Activated CD4-positive, alpha-beta T cell treated with anti-CD3 and anti-CD28 coated beads for 36 hours (primary cell): ENCODE measurements at places on chromosomes 13 and 19.

DNA sequence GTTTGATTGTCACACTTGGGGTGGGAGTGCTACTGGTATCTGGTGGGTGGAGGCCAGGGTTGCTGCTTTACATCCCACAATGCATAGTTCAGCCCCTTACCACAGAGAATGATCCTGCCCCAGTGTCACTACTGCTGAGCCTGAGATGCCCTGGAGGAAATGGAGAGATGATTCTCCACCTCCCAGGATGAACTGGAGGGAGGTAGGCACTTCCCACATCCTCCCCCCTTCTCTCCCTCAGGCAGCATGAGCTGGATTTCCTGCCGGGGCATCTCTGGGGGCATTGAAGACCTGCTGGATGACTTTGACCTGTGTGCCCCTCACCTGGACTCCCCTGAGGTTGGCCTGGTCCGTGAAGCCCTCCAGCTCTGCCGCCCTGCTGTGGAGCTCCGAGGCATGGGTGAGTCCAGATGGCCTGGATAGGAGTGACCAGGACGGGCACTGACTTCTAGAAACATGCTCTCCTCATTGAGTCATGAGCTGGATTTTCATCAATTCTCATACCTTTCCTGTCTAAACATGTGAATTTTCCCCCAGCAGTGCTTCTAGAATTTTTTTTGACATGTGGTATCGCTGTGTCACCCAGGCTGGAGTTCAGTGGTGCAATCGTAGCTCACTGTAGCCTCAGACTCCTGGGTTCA lies 45.3 kb downstream of the NWD1 start:
- H3K27ac ChIP-seq = no peak overlapping the region
- no peak for DNase-seq
- peaks cover 40% of the 10 kb centered on the region for H3K27me3 ChIP-seq
- H3K4me1 ChIP-seq = no peaks in the 10 kb centered on the region
- no peaks in the 10 kb centered on the region for H3K36me3 ChIP-seq

GRCh38 chr19:29806098-29806866 lies 5.5 kb upstream of the CCNE1 start:
- H3K4me3 ChIP-seq = no peak overlapping the region
- H3K27ac ChIP-seq = no peak overlapping the region
- DNase-seq = no peak
- no peaks in the 10 kb centered on the region for H3K27me3 ChIP-seq

DNA sequence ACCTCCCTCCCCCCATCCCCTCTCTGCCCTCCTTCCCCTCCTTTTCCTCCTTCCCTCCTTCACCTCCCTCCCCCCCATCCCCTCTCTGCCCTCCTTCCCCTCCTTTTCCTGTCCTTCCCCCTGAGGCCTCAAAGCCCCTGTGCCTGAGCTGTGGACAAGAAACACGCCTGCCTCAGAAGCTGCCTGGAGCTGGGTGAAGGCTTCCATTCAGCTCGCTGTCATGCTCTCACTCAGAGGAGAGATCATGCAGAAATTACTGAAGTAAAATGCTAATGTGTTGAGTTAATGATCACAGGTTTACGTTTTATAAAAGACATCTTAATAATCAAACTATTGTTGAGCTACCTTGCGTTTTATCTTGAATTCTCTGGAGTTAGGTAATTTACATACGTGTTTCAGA lies 114.5 kb downstream of the ATP11A start:
- no peaks in the 10 kb centered on the region for H3K27me3 ChIP-seq
- no peak overlapping the region for H3K4me3 ChIP-seq
- no peak for DNase-seq

GRCh38 chr19:5534787-5535586 lies 32.8 kb downstream of the TINCR start:
- H3K27me3 ChIP-seq = peaks cover 20% of the 10 kb centered on the region
- no peak overlapping the region for H3K27ac ChIP-seq
- H3K4me3 ChIP-seq = no peak overlapping the region
- H3K36me3 ChIP-seq = peaks cover 5% of the 10 kb centered on the region

GRCh38 chr19:39953915-39954314 lies 17.1 kb upstream of the PSMC4 start:
- no peaks in the 10 kb centered on the region for H3K27me3 ChIP-seq
- H3K4me1 ChIP-seq = peaks cover 71% of the 10 kb centered on the region
- H3K27ac ChIP-seq = peak overlapping the region; percentile 81

DNA sequence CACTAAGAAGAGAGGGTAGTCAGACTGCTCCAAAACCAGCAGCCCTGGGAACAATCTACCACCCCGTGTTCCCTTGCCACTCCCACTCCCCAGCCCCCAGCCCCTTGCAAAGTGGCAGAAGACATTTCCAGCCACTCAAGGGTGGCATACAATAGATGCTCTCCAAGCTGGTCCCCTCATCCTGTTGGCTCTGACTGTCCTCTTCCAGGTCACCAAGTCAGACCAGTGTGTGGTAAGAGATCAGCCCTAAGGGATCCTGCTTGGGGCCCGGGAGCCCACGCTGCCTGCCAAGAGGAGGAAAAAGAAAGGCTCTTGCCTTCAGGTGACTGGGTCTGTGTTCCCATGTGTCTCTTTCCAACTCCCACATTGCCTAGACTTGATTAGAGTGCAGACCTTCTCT lies 25.0 kb downstream of the SERP2 start:
- no peaks in the 10 kb centered on the region for H3K27me3 ChIP-seq
- no peak overlapping the region for H3K27ac ChIP-seq

DNA sequence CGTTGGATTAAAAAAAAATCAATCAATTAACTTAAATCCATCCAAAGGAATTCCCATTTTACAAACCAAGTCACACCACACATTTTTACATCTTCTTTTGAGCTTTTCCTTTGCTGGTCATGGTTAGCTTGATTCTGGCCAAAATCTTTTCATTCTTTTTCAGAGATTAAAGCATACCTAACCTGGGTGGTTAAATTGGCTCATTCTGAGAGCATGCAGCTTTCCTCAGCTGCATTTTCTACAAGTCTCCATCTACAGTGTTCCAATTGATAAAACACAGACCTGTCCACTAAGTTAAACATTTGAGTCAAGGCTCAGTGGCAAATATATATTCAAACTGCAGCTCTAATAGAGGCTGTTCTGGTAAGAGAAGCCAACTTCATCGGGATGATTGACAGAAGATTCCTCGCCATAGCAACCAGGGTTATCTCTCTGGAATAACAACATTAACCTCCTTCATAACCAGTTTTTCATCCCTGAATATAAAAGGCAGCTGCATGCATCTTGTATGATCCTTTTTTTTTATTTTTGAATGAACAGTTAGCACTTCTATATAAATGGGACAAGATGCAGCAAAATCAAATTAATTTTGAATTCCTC lies 106.2 kb downstream of the DNAJC15 start:
- H3K4me1 ChIP-seq = peaks cover 11% of the 10 kb centered on the region
- H3K36me3 ChIP-seq = no peaks in the 10 kb centered on the region
- peaks cover 3% of the 10 kb centered on the region for H3K27me3 ChIP-seq
- no peak overlapping the region for H3K4me3 ChIP-seq
- H3K27ac ChIP-seq = no peak overlapping the region
- no peak for DNase-seq

- H3K27me3 ChIP-seq = peaks cover 22% of the 10 kb centered on the region
- no peaks in the 10 kb centered on the region for H3K4me1 ChIP-seq
- H3K4me3 ChIP-seq = no peak overlapping the region
- DNase-seq = no peak
- no peaks in the 10 kb centered on the region for H3K36me3 ChIP-seq
- H3K27ac ChIP-seq = no peak overlapping the region
Measured at GRCh38 chr19:441213-441836, 19.5 kb downstream of the SHC2 start.

- H3K27me3 ChIP-seq = peaks cover 37% of the 10 kb centered on the region
- DNase-seq = no peak
- peaks cover 19% of the 10 kb centered on the region for H3K4me1 ChIP-seq
- H3K4me3 ChIP-seq = peak overlapping the region; percentile 70
- H3K36me3 ChIP-seq = no peaks in the 10 kb centered on the region
Measured at GRCh38 chr19:31347828-31348392, 1.3 kb downstream of the TSHZ3 start.

DNA sequence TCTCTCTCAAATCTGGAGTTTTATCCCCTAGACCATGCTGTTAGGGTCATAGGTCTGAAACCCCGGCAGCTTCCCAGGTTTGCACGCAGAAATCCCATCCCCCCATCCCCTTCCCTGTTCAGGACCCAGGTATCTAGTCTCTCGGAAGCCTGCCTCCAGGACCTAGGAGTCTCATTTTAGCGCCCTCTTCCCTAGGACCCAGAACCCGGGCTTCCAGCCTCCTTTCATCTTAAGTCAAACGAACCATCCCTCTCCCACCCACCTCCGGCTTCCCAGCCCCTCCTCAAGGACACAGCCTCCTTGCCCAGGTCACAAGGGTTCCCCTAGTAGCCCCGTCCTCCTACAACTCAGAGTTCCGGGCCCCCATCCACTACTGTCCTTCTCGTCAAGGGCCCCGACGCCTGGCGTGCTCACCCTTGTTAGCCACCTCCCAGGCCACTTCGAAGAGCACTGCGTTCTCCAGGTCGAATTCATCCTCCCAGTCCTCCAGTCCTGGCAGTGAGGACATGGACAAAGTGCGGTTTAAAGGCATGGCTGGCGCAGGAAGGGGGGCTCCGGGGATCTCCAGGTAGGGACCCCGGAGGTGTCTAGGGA lies 431 bp downstream of the GYS1 start:
- H3K36me3 ChIP-seq = peaks cover 36% of the 10 kb centered on the region
- H3K4me1 ChIP-seq = peaks cover 47% of the 10 kb centered on the region
- no peaks in the 10 kb centered on the region for H3K27me3 ChIP-seq
- peak overlapping the region; percentile 100 for H3K4me3 ChIP-seq

DNA sequence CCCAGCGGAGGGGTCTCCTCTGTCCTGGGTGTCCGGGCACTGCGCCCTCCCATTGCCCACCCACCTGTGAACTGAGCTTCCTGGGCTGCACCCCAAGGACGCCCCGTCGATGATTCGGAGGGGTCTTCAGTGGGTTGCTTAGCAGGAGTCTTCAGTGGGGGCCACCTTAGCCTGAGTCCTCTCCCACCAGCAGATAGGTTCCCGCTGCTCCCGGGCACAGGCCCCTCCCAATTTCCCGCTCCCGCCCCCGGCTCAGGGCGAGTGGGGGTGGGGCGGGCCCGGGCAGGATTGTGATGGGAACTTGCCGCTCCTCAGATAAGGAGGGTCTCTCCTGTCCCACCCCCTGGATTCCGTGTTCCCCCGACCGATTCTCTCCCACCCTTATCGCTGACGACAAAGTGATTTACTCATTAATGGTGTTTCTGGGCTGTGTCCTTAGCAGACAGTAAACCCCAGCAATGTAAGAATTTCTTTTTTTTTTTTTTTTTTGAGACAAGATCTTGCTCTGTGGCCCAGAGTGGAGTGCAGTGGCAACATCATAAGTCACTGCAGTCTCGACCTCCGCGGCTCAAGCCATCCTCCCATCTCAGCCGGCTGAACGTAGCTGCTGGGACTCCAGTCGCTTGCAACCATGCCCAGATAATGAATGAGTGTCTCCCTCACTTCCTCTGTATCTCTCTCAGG lies 655 bp upstream of the S1PR5 start:
- DNase-seq = no peak
- peaks cover 53% of the 10 kb centered on the region for H3K27me3 ChIP-seq
- no peak overlapping the region for H3K27ac ChIP-seq
- peaks cover 24% of the 10 kb centered on the region for H3K4me1 ChIP-seq
- peak overlapping the region; percentile 15 for H3K4me3 ChIP-seq
- no peaks in the 10 kb centered on the region for H3K36me3 ChIP-seq

- peak overlapping the region; percentile 63 for H3K27ac ChIP-seq
- no peaks in the 10 kb centered on the region for H3K27me3 ChIP-seq
- peaks cover 13% of the 10 kb centered on the region for H3K4me1 ChIP-seq
- H3K4me3 ChIP-seq = no peak overlapping the region
Measured at GRCh38 chr19:34336781-34337271, 28.2 kb upstream of the GPI start.

DNA sequence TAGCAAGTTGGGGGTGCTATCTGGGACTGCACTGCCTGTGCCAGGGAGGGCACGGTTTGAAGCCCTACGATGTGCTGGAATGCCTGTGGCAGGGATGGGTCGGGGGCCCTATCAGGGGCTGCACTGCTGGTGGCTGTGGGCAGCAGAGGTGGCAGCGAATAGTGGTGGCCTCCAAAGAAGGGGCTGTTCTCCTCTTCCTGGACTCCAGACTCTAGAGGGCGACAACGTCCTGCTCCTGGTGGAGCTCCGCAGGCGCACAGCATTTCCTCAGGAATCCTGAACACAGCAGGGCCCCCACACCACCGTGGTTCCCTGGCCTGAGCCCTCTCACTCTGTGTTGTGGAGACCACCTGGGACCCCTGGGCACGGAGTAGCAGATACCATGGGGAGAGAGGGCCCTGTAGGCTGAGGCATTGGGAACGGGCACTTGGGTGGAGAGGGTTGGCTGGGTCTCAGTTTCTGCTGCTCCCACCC lies 145.6 kb downstream of the TNFRSF19 start:
- peaks cover 3% of the 10 kb centered on the region for H3K27me3 ChIP-seq
- H3K4me3 ChIP-seq = no peak overlapping the region
- peaks cover 20% of the 10 kb centered on the region for H3K4me1 ChIP-seq

DNA sequence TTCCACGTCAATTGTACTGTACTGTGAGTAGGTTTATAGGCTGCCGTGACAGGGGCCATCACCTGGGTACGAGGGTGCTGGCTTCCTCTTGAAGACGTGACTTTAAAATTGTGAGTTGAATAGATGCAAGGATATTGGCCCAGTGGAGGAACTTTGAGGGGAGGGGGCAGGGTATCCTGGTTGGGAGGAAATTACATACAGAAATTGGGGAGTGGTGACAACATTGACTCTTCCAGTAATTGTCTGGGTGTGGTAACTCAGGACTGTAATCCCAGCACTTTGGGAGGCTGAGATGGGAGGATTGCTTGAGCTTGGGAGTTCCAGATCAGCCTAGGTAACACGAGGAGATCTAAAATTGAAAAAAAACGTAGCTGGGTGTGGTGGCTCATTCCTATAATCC lies 30.4 kb downstream of the DPRX start:
- H3K36me3 ChIP-seq = no peaks in the 10 kb centered on the region
- no peak overlapping the region for H3K4me3 ChIP-seq
- no peak overlapping the region for H3K27ac ChIP-seq

DNA sequence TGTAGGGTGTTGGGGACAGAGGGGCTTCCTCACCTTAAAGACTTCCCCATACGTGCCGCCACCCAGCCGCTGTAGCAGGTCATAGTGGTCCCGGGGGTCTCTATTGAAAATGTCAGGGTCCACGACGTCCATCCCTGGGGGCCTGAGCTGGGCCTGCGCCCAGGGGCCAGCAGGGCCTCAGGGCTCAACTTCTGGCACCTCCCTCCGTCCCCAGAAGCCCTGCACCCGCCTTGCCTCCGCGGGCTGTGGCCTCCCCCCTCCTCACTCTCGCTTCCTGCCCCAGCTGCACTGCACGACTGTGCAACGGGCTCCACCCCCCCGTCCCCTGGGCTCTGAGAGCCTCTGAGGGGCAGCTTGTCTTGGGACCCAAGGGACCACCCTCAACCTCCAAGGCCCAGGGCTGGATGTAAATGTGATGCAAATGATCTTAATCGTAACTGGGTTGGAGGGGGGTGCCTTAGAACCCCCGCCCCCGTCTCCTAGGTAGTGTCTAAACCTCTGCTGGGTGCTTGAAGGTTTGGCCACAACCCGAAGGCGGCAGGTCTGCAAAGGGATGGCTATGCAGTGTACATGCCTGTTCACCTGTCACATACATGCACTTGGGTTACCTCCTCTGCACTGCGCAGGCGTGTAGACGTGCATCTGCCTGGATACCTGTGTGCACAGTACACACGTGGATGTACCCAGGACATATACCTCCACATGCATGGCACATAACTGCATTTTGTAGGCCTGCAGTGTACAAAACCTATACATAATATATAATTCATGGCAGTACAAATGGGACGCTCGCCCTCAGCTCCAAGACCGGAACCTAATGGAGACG lies at the start of gene MAP4K1:
MAP4K1 (minus strand) TSS at position 190 of the 826 bp plus-strand sequence; CDS start at position 132, 58 bp downstream.
- peak; percentile 86 for DNase-seq
- H3K27ac ChIP-seq = peak within 1 kb of the TSS; percentile 99
- no peaks in the 10 kb centered on the region for H3K27me3 ChIP-seq
- peak within 1 kb of the TSS; percentile 100 for H3K4me3 ChIP-seq
- peaks cover 49% of the 10 kb centered on the region for H3K4me1 ChIP-seq
